ENCODE measurements at places on chromosomes 5 and 9.

GRCh38 chr9:92911511-92912475 lies 34.0 kb upstream of the ZNF484 start:
- DNase-seq: no peak

- DNase-seq: no peak
These were observed 60.1 kb upstream of the CLINT1 start for GRCh38 chr5:157918811-157919742.

DNA sequence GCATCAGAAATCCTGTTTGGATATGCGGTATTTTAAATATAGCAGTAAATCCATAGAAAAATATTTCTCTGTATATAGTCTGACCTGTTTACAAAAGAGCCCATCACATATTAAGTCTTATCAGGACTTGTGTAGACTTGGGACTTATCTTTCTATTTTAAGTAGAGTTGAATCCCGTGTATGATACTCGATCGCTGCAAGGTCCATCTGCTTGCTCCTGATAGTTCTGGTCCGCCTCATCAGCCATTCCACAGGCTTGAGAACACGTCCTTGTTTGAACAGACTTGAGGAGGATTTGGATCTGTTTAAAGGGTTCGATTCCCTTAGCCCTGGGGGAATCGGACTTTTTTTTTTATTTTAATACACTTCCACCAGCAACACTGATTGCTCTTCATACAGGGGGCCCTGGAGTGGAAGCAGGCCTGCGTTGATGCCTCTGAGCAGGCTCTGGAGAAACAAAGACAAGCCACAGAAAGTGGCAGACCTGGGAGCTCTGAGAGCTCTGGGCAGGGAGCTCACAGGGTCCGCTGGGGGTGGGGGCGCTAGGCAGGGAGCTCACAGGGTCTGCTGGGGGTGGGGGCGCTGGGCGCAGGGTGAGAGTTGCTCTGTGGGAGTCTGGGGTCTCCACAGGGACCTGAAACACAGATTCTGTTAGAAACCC lies 112.2 kb downstream of the MVB12B start:
- no peak for DNase-seq

DNA sequence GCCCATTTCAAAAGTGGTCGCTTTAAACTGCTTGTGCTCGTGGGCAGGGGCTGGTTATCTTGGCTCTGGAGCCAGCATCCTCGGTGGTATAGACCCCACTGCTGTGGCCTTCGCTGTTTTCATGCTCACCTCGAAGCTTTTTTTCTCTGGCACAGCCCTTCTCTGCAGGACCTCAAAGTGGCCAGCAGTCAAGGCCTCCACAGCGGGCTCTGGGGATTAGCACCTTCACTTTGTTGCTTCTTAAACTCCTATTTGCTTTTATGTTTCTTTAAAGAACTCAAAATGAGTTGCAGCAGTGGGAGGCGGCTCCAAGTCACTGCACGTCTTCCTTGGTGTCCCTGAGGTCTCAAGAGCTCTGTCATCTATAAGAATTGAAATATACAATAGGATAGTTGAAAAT lies 165.1 kb downstream of the CACNA1B start:
- no peak for DNase-seq

DNA sequence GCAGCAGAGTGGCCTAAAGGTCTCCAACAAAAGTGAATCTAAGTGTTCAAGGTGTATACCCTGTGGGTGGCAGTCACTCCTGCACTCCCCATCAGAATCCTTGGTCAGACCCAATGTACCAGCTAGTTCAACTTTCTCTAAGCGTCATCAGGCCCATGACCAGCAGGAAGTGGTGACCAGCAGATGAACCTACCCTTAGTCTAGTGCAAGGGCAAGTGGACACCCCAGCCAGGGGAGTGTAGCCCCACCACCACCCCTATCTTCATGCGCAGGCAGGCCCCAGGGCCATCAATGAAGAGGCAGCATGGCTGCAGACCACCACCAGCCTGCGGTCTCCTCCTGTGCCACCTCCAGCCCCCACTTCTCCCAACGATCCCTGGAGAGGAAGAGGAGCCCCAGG lies 213.1 kb downstream of the AGTPBP1 start:
- no peak for DNase-seq

DNA sequence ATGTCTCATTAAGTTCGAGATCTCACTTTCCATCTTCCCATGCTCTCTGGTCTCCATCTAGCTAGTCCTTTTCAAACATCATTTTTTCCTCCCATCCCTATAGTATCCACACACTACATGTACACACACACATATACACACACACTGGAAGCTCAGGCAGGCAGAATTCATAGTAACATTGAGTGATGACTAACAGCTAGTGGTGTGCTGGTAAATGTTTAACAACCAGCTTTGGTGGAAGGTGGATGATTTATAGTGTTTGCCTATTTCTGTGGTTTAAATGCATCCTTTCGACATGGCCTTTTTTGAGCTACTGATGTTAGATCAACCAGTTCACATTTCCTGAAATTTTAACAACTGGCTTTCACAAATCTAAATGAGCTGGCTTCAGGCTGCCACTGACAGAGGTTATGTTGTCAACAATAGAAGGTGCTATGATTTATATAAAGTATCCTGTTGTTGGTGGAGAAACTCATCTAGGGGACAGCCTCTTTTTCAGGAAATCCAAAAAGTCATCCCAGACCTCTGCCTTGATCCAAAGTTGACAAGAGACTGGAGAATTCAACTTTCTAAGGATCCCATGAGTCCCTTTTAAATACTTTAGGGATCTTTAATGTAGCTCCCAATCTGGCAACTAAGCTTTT lies 117.8 kb downstream of the CCDC192 start:
- no peak for DNase-seq

DNA sequence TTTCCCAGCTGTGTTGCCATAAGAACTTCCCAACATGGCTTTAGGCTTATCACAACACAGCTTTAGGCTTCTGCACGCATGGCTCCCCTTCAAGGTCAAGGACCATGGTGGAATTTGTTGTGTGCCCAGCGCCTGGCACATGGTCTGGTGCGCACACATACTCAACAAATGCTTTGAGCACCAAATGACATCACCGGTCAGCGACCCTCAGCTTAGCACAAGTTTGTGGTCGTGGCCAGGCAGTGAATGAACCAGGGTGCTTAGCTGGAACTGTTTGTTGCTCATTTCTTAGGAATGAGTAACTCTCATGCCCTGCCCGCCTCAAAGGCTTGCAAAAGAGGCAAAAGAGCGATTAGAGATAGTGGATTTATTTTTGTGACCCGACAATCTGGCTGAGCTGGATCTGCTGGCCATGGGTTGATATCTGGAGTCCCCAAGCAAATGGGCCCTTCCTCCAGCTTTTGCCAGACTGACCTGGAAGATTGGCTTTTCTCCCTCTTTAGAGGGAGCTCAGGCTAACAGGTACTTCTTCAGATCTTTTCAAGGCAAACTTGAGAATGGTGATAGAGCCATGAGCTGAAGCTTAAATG lies 58.9 kb downstream of the DAP start:
- DNase-seq: no peak

DNA sequence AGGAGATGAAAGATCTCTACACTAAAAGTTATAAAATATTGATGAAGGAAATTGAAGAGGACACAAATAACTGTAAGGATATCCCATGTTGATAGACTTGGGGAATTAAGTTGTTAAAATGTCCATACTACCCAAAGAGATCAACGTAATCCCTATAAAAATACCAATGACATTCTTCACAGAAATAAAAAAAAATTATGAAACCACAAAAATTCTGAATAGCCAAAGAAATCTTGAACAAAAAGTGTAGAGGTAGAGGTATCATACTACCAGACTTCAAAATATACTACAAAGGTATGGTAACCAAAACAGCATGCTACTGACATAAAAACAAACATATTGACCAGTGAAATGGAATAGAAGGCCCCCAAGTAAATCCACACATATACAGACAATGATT lies 71.5 kb upstream of the ELL2 start:
- DNase-seq: no peak

DNA sequence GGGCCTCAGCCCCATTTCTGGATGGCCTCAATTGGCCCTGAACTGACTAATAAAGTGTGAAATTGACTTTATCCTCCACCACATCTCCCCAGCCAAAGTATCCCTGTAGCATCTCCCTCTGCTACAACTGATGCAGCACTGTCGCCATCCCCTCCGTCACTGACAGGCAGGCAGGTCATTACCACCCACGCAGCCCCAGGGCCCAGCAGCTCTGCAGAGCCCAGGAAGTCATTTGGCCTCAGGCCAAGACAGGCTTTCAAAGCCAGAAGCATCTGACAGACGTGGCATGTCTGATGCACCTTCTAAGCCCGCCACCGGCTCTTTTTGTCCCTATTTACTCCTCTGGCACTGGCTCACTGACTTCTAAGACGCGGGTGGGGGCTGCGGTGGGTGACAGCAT lies 65.3 kb downstream of the ARHGEF37 start:
- peak; percentile 64 for DNase-seq

- DNase-seq: no peak
These were observed 91.0 kb downstream of the LHFPL2 start for GRCh38 chr5:78557601-78558000.

- DNase-seq: no peak
These were observed 3.6 kb downstream of the SYNPO start for GRCh38 chr5:150644058-150644457.

- DNase-seq: peak; percentile 46
These were observed 65.7 kb upstream of the IL6ST start for GRCh38 chr5:56060276-56061110.

DNA sequence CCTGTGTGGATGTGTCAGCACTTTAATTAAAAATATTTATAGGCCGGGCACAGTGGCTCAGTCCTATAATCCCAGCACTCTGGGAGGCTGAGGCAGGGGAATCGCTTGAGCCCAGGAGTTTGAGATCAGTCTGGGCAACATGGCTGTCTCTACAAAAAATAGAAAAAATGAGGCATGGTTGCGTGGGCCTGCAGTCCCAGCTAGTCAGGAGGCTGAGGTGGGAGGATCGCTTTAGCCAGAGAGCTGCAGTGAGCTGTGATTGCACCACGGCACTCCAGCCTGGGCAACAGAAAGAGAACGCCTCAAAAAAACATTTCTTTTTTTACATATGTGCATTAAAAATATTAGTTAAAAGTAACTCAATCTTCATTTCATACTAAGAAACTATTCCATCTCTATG lies 6.2 kb downstream of the TBC1D9B start:
- no peak for DNase-seq

DNA sequence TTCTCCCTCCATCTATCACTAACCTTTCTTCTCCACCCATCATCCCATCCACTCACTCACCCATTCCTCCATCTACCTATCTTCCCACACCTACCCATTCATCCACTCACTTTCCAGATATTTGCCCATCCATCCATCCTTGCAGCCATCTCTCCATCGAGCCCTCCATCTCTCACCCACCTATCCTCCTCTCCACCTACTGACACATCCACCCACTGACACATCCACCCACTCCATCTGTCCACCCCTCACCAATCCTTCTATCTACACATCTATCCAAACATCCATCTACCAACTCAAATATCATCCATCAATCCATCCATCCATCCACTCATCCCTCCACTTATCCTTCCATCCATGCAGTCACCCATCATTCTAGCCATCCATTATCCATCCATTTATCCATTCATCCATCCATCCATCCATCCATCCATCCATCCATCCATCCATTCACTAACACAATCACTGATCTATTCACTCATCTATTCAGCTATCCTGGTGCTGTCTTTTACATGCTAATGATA lies 68.9 kb upstream of the SPTLC1 start:
- no peak for DNase-seq

DNA sequence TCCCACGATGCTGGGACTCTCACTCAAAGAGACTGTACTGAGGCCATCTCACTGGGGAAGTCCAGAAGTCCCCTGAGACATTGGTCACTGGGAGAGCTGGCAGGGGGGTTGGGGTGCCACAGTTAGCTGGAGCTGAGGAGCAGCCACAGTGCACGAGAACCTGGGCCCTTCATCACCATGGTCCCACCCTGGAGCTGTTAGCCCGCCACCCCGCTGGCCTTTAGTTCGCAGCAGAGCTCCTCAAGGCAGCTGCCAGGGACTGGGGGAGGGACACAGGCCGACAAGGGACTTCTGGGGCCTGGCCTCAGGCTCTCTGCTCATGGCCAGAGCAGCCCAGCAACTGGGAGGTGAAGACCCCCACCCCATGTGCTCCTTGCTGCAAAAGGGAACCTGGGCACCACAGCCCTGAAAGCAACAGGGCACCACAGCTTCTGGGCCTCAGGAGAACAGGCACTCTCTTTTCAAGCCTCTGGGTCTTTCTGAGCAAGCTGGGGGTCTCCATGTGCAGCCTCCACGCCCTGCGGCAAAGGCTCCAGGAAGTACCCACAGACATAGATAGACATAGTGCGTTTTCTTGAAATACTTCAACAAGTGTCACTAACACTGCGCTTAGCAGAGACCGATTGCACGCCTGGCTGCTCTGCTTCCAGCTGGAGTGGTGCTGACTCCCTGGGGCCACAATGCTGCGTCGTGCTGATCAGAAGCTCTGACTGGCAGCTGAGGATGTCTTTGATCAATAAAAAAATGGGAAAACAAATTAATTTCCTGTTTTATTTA lies 46.0 kb downstream of the VAV2 start:
- DNase-seq: no peak

GRCh38 chr5:4275232-4275631 lies 679.6 kb downstream of the IRX1 start:
- DNase-seq: no peak

- no peak for DNase-seq
These were observed 36.2 kb upstream of the UBAC1 start for GRCh38 chr9:135997090-135998015.

GRCh38 chr9:34097865-34098264 lies 28.6 kb downstream of the DCAF12 start:
- DNase-seq: no peak

GRCh38 chr5:110346893-110347358 lies 379.5 kb downstream of the TMEM232 start:
- no peak for DNase-seq

DNA sequence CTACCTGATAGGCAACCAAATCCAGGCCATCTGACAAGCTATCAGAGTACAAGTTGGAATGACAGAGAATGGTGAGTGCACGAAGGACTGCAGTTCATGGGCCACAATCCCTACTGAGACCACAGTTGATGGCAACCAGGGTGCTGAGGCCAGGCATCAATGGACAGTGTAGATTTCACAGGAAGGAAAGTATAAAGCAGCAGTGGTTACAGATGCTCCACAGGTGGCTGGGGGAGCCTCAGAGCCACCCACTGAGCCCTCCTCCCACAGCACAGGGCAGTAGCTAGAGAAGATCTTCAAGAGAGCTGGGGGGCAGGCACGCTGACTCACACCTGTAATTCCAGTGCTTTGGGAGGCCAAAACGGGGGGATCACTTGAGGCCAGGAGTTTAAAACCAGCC lies 49.4 kb downstream of the RETREG1 start:
- no peak for DNase-seq
